KBM-7 (cell line): ENCODE measurements at places on chromosomes 1 and 21.

GRCh38 chr1:86155051-86155806 lies 1.3 kb downstream of the COL24A1 start:
- DNase-seq, result no peak

DNA sequence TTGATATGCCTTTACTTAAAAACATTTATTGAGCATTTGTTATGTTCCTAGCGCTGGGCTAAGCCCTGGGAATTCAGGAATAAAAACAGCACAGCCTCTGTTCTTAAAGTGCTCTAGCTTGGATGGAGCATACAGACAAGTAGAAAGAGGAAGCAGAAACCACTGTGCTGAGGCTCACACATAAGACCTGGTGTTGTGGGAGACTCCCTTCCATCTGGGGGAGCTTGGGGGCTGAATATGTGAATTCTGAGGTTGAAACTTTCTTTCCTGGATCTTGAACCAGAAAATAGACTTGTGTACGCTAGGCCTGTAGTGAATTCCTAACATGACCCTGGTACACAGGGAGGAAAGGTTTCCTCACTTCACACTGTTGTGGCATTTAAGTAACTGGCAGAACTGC lies 209.9 kb downstream of the ZNF326 start:
- DNase-seq, result no peak

DNA sequence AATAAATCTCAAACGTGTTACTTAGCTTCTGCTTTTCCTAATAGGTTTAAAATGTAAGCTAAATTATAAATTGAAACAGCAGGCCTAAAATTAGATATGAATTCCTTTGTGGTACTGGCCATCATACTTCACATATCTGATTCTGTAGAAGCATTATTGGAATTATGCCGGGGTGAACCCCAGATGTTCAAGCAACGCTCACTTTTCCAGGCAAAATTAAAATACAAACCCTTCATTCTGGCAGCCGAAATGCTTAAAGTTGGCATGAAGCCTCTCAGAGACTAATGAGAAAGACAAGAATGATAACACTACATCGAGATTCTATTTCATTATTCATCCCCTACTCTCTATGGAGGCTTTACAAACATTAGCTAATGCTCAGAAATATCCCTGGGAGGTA lies 1352.7 kb upstream of the ADGRL2 start:
- DNase-seq, result no peak

- DNase-seq, result no peak
These were observed 20.4 kb downstream of the LMO4 start for GRCh38 chr1:87349036-87349435.
